Hematopoietic multipotent progenitor cell treated with erythropoietin and hydrocortisone succinate and interleukin-3 and kit ligand, for 8 days (in vitro differentiated cells): ENCODE measurements at places on chromosomes 7 and 10.

DNA sequence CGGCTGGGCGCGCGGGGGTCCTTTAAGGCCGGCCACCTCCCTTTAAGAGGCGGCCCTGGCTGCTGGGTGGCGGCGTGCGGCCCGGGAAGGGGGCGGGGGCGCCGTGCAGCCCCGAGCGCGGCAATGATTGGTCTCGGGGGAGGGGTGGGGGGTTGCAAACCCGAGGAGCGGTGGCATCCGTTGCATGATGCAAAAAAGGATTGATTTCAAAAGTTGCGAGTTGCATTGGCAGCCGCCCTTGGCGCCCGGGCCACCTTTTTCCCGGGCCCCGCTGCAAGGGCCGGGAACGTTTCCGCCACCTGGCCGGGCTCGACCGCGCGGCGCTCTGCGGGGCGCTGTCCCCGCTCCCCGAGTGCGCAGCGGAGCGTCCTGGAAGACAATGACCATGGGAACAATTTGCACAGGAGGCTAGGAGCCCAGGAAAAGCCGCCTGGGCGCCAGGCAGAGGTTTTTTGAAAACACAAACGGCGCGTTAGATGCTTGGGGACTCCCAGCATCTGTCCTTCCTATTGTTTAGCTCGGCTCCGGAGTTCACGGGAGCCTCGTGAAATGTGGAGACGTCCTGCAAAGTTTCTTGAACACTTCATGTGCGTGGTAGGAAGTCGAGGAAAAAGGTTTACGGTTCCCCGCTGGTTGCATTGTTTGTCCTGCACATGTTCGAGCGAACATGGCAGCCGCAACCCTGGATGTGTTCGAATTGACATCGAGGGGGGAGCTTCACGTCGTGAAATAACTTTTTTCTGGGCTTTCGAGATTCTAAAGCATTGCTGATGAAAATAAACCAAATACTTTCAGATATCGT is at the start of gene SEPHS1:
Gene SEPHS1 (minus strand): TSS at position 78 of the 802 bp plus-strand sequence. CDS start 3,343 bp downstream, outside the sequence.
- peak; percentile 74 for DNase-seq

DNA sequence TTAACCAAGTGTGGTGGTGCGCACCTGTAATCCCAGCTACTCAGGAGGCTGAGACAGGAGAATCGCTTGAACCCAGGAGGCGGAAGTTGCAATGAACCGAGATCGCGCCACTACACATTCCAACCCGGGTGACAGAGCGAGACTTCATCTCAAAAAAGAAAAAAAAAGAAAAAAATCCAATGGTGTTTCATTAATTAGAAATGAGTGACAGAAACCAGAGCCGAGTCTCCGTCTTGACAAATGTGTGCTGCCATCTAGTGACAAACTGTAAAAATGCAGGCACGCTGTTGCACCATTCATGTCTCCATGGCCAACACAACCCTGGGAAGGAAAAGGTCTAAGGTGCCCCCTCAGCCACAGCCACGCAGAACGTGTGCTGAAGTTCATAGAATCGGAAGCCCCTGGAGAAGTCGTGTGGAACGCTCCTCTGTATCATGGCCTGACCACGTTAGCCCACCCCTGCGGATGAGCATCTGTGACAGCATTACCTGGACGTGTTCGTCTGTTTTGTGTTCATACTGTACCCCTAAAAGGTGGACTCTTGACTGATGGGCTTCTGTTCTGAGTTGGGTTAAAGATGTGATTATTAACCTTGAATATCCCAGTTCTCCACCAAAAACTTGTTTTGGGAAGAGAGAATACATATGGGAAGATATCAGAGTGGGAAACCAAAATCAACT is 94.9 kb downstream of the LYZL2 start:
- DNase-seq, result peak; percentile 82

DNA sequence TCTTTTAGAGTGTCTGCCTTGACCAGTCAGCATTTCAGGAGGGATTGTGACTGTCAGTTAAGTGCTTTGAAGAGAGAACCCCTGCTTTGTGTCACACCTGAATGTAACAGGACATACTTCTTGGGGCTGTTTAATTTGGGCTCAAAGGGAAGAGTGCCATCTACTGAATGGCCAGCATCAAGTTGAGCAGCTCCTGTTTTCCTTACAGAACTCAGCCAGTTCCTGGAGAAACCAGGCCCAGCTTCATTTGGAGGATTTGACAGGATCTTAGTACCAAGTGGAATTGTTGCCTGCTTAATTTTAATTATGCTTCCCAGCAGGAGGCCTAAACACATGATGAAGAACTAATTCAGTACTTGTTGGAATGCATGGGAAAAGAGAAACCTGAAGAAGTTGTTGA is 8.3 kb downstream of the ADD3 start:
- DNase-seq, result peak; percentile 32

- no peak for DNase-seq
Observed at GRCh38 chr7:27834179-27834921, 94.4 kb downstream of the TAX1BP1 start.

GRCh38 chr7:77537778-77538280 is 734 bp downstream of the PTPN12 start:
- DNase-seq, result peak; percentile 37

GRCh38 chr10:11373717-11374171 is 237.7 kb downstream of the USP6NL start:
- no peak for DNase-seq

GRCh38 chr10:110931769-110932381 is 12.5 kb downstream of the SHOC2 start:
- no peak for DNase-seq

DNA sequence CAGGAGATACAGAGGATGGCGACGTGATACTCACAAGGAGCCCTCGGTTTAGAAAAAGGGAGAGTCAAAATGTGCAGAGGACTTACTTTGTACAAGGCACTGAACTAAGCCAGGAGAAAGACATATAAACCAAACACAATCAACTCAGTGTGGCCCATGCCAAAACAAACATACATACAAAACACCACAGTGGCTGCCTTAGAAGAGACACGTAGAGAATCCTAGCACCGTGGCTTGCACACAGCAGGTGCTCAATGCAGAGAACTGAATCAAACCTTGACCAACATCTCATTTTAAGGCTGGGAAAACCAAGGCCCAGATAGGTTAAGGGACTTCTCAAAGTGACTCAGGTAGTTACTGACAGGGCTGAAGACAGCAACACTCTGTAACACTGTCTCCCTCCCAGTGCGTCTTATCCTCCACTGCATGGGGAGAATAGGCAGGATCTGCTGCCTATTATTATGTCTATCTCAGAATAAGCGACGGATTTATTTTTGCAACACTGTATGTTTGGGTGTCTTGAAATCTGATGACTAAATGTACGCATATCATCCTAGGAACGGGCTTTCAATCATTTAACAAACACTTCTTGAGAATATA is 11.0 kb downstream of the SORBS1 start:
- no peak for DNase-seq
